KBM-7 (cell line): ENCODE measurements at places on chromosomes 16 and 17.

DNA sequence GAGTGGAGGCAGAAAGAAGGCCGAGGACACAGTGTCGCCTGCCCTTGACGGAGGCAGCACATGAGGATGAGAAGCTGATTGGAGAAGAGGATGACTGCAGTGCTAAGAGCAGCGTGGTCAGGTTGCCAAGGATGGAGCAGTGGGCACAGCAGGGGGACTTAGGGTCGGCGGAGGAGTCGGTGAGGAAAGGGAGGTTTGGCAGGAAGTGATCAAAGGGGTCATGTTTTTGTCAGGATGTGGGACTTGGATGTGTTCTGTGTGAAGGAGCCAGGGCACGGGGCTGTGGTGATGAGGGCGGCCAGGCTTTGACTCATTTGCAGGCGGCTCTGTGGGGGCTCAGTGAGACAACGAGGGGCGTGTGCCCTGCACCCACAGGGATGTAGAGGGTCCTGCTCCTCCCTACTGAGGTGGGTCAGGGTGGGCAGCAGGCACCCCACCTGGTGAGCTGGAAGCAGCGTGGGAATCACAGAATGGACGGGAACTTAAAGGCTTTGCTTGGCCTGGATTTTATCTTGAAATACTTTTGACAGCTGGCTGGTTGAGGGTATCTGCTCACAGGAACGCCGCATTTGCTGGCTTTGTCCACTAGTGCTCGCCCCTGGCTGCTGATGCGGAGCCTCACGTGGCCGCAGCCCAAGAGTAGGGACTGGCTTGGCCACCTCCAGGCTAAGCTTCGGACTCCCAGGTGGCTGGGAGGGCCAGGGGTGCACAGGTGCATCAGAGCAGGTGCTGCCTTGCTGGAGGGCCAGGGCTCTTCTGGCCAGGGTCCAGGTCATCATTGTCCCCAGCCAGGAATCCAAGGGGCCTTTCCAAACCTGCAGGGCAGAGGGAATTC, 6.0 kb downstream of the MPG start:
- DNase-seq = peak; percentile 41

- DNase-seq = no peak
Observed at GRCh38 chr16:65657071-65657494, 535.2 kb upstream of the CDH11 start.

- DNase-seq = no peak
Observed at GRCh38 chr17:45936610-45937009, 42.3 kb downstream of the MAPT start.

DNA sequence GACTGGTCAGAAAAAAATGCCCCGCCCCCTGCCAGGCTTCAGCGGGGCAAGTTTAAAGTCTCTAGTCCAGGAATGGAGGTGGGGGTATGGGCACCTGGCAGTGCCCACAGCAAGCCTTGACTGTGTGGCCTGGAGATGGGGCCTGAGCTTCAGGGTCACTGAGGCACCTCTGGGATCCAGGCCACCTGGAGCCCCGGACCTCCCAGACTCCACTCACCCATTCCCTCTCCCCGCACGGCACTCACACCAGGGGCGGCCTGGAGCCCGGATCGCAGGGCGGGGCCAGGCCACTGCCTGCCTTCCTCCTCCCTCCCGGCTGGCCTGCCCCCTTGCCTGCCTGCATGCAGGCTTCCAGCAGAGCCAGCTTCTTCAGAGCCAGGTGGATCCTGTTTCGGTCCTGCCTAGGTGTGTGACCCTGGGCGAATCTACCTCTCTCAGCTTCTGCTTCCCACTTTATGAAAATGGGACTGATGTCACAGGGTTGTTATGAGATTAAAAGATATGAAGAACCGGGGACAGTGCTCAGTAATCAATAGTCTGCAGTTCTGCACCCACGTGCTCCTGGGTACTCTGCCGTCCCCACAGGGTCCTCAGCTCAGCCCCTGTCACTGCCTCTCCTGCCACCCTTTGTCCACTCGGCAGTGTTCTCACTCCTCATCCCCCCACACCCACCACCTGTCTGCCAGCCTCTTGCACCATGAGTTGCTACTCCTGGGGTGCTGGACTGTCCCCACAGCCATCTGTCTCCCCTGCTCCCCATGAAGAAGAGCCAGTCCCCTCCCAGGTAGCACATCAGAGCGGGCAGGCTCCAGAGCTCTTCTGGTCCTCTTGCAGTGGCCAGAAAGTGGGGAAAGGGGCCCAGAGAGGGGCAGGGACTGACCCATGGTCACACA, 1.2 kb upstream of the TCAP start:
- DNase-seq = no peak

- no peak for DNase-seq
Observed at GRCh38 chr17:64447526-64447925, 1.4 kb upstream of the MILR1 start.

DNA sequence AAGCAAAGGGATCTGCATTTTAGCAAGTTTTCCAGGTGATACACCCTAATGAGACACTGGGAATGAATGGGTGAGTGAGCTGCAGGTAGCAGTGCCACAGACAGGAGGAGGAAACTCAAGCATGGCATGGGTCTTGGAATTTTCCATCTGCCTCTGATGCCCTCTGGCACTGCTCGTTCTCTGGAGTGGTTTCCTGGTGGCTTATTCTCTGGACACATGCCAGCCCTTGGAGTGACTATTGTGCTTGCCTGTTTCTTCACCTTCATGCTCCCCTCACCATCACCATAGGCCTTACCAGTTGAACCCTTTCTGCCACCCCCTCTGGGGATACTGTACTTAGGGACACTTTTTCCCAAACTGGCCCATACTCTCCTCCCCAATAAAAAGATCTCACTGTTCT, 1.6 kb downstream of the COASY start:
- no peak for DNase-seq

GRCh38 chr16:14303639-14304394, 232.7 kb downstream of the MRTFB start:
- DNase-seq = no peak

DNA sequence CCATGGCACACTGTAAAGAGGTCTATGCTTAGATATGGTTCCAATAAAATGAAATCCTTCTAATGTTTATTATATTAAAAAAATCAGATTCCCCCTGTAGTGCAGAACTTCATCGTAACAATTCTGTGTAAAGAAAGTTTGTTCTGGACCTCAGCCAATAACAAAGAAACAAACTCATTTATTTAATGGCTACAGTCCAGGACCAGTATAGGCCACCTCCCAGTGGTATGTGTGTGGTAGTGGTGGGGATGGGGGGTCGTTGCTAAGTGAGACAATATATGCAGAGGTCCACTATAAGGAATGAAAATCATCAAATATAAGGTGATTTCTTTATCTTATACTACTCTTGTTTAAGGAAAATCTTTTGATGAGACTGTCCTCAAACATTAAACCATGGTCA, 136.4 kb downstream of the CDK5R1 start:
- no peak for DNase-seq

DNA sequence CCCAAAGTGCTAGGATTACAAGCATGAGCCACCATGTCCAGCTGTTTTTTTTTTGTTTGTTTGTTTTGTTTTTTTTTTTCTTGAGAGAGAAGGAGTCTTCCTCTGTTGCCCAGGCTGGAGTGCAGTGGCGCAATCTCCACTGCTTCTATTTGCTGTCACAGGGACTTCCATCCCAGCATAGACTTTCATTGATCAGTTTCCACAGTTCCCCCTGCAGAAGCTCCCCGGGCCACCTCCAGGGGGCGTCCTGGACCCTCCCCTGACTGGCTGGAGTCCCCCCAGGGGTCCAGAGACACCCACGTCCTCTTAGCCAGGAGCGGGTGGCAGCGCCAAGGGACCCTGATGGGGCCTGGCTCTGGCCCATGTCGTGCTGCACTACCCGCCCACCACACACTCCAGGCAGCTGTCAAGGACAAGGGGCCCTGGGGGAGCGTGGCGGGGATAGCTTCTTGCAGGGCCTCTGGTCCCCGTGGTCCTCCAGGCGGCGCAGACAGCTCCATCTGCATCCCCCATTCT, 3.1 kb upstream of the NPW start:
- peak; percentile 42 for DNase-seq

- DNase-seq = no peak
Observed at GRCh38 chr17:39132192-39132610, 19.2 kb downstream of the PLXDC1 start.

DNA sequence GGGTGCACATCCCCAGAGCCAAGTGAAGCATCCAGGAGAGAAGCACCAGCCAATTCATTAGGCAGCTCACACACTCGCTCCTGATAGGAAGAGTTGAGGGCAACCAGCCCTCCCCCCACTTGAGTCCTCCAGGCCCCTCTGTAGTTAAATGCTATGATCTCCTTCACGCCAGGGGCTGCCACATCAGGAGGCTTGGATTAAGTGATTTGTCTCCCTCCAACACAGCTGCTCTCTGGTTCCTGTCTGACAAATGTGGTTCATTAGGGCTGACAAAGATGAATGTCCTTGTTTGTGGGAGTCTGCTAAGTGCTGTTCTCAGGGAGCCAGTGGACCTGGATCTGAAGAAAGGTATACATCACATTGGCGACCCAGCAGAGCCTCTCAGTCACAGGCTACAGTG, 94.5 kb upstream of the WSCD1 start:
- DNase-seq = no peak

GRCh38 chr17:81387100-81388090, 7.9 kb upstream of the BAHCC1 start:
- DNase-seq = peak; percentile 68

- no peak for DNase-seq
Observed at GRCh38 chr17:55398689-55399088, 22.9 kb downstream of the MMD start.

- DNase-seq = peak; percentile 97
Observed at GRCh38 chr16:85570735-85571562, 42.2 kb upstream of the GSE1 start.

GRCh38 chr17:50889528-50890118, 23.5 kb upstream of the TOB1 start:
- DNase-seq = no peak

- no peak for DNase-seq
Observed at GRCh38 chr17:42574463-42574862, 3.1 kb downstream of the PSMC3IP start.

GRCh38 chr17:77577491-77577890, 381.0 kb upstream of the TNRC6C start:
- DNase-seq = no peak

DNA sequence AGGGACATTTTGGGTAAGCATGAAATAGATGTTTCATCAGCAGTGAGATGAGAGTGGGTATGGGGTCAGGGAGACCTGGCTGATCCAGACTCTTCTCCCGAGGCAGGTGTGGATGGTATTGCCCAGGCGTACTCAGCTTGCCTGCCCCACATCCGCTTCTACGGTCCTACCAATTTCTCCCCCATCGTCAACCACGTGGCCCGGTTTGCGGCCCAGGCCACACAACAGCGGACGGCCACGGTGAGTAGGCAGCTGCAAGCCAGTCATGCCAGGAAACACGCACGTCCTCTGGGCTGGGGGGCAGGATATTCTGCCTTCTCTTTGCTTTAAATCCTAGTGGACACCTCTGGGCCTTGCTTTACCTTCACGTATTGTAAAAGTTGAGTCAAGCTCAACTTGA, 44.7 kb downstream of the CPNE2 start:
- no peak for DNase-seq

GRCh38 chr17:62562656-62563055, 64.8 kb upstream of the MRC2 start:
- DNase-seq = no peak

DNA sequence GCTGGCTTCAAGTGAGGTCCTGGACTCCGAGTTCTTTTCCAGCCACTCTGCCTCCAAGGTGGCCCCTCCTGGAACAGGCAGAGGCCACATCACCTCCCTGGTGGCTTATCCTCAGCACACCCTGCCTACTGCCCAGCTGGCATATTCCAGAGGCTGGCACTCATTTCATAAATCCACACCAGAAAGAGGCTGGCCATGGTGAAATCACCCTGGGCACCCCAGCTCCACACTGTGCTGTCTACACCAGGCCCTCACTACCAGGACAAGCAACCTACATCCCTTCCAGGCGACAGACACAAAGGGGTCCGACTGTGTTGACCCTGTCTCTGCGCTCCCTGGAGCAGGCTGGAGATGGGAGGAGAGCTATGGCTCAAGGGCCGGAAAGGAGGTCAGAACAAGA, 100.2 kb downstream of the C16orf78 start:
- DNase-seq = no peak

GRCh38 chr16:5463820-5464219, 366.2 kb upstream of the EEF2KMT start:
- DNase-seq = no peak

DNA sequence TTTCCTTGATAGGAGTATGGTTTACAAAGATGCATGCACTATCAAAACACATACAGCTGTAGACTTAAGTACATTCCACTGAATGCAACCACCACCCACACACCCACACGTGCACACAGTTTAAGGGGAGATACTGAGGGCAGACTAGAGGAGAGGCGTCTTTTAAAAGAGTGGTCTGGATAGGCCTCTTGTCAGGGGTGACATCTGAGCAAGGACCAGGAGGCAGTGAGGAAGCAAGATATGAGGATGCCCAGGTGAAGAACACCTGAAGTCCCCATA, 12.6 kb downstream of the MPHOSPH6 start:
- no peak for DNase-seq

DNA sequence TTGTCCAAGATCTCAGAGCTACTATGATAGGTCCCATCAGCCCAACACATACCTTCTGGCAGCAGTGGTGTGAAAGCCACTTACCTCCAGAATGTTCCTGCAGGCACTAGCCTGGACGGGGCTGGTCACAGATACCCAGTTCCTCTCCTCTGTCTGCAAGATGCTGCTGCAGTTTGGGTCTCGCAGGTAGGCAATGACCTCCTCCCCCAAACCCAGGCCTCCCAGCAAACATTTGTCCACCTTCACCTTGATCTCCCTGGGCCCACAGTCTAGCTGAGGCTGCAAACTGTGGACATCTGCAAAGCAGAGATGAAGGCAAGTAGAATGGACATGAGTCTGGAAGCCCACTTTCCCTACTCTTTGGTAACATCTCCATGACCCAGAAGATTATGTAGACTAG, 7.1 kb downstream of the GP2 start:
- no peak for DNase-seq

- no peak for DNase-seq
Observed at GRCh38 chr16:78098595-78099270, 721 bp upstream of the WWOX start.

DNA sequence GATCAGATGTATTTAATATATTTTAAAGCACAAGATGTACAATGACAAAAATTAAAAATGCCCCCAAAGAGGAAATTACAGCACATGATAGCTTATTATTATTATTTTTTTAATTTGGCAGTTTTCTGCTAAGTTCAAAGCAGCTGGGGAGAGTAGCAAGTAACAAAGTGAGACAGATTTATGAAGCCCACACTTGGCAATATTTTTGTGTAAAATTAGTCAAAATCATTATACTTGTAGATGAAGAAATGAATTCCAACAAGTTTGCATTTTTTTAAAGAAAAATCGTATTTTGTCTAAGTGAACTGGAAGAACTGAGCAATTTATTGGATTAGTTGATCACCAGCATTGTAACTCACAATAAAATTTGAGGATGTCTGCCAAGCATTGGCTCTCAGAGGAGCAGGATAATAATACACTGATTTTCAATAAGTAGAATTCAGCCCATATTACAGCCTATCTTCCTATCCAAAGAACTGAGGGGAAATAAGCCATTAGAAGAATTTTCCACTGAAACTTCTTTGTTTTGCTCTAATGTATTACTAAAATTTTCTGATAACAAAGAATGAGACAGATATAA, 215.6 kb downstream of the MAP2K6 start:
- DNase-seq = no peak
